ENCODE measurements at places on chromosomes 5 and 9.

- no peak for DNase-seq
These were observed 27.2 kb downstream of the GCNT1 start for GRCh38 chr9:76486151-76486550.

GRCh38 chr9:99294850-99295461 is 72.9 kb downstream of the SEC61B start:
- DNase-seq, result no peak

- no peak for DNase-seq
These were observed 382.2 kb downstream of the ICE1 start for GRCh38 chr5:5804478-5805233.

DNA sequence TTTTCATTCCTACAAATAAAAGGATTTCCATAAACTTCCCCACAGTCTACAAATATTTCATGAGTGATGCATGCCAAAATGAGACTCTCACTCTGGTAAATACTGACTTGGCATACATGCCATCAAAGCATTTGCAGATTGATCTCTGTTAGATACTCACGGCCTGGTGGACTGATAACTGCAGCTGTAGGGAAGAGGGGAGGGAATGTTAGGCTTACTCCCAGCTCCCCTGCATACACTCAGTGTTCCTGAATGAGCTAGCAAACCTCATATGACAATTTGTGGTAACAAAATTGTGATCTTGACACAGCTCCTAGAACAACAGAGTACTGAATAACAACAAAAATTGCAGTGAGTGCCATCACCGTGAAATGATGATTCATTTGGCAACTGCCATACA is 435.3 kb downstream of the NR2F1-AS1 start:
- DNase-seq, result no peak

DNA sequence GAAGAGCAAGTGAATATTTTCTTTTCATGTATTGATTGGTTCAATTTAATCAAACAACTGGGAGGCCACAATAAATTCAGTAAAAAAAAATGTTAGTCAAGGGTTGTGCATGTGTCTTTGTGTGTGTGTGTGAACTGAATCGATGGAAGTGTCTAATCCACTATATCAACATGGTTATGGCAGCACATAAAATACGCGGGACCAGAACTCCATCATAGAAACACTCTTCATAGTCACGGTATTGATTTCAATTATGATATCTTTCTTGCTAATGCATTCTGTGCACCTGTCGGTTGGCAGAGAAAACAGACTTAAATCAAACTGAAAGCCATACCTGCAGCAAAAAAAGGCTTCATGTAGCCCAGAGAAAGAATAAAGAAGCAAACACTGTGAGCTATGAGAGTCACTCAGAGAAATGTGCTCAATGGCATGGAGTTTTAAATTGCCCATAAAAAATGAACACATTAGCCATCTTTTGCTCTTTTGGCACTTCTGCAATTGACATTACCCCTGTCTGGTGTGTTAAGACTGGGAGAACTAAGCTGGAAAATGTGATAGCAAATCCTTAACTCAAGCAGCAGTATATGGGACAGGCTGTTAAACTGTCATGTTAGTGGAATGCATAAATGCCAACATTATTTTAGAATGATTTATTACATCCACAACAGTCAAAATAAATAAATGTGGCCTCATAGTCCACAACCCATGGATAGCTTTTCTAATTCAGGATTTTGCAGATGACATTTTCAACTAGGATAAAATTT is 642.4 kb upstream of the C9orf72 start:
- no peak for DNase-seq

DNA sequence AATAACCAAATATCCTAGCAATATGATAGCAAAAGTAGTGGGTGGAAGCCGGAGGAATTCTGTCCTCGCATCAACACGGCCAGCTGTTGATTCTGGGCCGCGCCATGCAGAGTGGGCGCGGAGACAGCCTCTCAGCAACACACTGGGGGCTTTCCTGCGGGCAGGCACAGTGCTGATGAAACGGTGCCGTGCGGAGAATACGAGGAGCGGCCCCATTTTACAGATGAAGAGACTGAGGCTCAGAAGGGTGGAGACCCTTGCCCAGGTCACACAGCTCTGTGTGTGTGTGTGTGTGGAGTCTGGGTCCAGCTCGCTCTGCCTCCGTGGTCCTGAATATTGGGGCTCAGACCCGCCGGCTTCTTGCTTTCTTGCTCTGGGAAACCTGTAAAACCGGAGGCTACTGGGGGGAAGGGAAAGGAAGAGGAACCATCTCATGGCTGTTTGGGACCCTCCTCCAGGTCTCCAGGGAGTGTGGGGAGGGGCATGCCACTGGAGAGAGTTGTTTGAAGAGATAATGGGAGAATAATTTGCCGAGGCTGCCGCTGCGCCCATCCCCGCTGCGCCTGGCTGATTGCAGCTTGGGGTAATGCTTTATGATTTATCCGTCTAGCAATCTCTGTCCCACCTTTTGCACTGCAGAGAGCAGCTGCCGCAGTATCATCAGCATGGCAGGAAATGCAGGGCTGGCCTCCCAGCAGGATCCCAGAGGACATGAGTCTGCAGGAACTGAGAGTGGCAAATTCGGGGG is 36.6 kb downstream of the NCS1 start:
- no peak for DNase-seq

GRCh38 chr5:132505641-132506040 is 15.1 kb upstream of the IRF1 start:
- no peak for DNase-seq

GRCh38 chr9:105187781-105188180 is 56.7 kb upstream of the SLC44A1 start:
- DNase-seq, result no peak

DNA sequence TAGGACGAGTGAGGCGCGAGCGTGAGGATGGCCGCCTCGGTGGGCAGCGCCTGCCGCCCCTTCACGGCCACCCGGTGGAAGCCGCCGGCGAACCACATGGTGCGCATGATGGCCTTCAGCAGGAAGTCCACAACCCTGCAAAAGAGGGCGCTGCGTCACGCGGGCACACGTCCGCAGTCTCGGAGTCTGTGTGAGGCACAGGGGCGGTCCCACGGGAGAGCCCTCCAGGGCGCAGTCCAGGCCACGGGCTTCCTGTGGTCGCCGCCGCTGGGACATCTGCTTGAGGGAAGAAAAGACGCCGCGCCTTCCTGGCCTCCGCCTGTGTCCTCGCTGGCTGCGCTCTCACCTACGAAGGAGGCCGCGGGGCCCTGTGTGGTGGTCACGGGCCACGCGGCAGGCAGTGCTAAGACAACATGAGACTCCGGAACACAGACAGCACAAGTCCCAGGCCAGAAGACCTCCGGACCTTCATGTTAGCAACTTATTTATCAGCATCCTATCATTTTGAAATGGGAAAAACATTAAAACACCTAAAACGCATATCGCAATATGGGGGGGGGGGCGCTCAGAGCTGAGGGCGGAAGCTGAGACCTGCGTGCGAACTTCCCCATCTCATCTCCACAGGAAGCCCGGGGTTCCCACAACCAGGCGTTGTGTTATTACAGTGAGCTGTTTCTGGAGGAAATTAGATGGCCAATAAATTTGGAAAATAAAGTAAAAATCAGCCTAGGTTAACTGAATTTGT is 28.8 kb downstream of the LPCAT1 start:
- no peak for DNase-seq

GRCh38 chr5:180598316-180598701 is 7.0 kb upstream of the SCGB3A1 start:
- DNase-seq, result no peak

DNA sequence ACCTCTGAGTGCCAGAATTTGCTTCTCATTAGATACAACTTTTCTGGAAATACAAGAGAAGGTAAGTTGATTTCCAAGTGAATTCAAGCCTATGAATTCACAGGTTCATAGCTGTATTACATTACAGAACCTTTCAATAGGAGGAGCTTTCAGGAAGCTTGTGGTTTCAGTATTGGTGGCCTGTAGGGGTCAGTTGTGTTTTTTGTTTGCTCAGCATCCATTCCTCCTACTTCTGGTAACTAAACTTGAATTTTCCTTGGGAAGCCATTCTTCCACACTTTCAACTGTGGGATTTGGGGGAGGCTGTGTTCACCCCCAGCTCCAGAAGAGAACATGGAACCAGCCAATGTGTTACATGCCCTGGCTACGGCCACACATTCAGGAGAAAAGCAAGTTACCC is 5.6 kb upstream of the CYSTM1 start:
- DNase-seq, result no peak

DNA sequence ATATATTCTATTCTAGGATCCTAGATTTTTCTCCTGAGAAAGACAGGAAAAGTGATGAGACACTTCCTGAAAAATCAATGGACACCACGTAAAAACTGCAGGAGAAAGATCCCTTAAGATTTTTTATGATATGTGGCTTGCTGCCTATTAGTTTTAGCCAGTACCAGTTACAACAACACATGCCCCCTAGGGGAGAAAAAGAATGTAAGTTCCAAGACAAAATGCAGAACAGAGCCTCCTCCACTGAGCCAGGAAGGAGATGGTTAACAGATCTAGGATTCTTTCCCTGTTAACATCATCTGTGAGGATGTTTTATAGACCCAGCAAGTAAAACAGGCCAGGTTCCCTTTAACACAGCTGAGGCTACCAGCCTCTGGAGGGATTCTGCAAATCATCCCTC is 574.7 kb downstream of the TLE4 start:
- DNase-seq, result no peak

DNA sequence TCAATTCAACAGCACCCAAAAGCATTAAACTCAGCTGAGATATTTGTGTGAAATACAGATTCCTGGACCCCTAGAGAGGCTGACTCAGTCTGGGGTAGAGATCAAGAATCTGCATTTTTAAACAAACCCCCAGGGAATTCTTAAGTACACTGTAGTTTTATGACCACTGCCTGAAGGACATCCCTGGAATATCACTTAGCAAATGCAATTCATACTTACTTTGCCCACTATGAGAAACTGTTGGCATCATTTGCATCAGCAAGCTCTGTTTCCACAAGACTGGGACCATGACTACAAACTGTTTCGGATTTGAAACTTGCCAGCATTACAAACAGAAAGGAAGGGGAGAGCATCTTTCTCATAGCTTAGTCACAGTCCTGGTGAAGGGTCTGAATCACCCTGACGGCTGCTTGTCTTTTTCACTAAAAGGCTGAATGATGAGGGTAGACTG is 63.7 kb downstream of the MLLT3 start:
- DNase-seq, result no peak

DNA sequence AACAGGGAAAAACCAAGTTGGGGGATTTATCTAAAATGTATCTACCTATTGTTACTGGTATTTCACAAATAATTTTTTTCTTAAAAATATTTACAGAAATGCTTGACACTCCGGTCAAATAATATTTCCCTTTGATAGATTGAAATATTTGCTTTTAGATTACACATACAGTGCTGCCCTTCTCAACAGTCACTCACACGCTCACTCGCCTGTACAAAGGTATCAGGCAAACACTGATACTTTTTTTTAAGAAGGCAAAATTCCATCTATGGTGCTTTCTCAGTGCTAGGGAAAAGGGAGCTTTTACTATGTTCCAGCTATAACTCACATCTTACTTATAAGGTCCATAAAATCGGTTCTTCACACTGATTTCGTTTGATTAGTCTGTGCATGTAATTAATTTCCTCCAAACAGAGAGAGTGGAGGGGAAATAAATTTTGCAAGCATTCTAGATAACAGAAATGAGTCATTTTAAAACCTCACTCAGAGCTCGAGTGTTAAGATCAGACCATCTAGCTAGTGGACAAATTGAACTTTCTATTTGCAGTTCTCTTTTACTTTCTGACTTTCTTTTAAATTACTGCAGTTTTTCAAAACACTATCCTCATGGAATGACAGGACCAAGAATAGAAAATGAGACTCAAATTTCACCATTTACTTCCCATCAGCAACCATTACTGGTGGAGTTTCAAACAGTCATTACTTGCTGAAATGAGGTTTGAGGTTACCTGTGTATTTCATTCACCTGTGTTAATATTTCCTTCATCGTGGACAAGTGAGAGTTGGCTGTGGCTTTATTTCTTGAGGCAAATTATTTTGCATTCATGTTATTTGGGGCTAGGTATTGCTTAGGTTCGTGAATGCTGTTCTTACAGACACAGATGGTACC is 273.2 kb downstream of the RAB3C start:
- no peak for DNase-seq

- no peak for DNase-seq
These were observed 154.6 kb downstream of the COL23A1 start for GRCh38 chr5:178435321-178436238.

DNA sequence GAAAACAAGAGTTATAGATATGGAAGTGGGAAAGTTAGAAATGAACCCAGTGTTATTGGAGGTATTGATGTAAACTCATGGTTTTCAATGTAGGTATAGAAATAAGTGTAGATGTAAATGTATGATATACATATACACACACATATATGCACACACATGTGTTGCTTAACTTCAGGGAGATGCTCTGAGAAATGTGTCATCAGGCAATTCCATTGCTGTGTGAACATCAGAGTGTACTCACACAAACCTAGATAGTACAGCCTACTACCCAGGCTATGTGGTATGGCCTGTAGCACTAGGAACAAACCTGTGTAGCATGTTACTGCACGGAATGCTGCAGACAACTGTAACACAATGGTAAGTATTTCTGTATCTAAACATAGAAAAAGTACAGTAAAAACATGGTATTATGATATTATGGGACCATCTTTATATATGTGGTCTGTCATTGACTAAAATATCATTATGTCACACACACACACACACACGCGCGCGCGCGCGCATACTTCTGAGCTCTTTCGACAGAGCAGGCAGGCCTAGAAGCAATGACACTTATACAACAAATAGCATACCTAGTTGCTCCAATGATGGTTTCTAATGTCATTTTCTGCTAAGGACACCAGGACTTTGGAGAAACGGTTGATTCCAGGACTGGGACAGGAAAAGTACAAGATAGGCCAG is 86.6 kb downstream of the MACROH2A1 start:
- DNase-seq, result no peak

GRCh38 chr9:110555551-110556331 is 23.8 kb downstream of the SVEP1 start:
- peak; percentile 67 for DNase-seq

DNA sequence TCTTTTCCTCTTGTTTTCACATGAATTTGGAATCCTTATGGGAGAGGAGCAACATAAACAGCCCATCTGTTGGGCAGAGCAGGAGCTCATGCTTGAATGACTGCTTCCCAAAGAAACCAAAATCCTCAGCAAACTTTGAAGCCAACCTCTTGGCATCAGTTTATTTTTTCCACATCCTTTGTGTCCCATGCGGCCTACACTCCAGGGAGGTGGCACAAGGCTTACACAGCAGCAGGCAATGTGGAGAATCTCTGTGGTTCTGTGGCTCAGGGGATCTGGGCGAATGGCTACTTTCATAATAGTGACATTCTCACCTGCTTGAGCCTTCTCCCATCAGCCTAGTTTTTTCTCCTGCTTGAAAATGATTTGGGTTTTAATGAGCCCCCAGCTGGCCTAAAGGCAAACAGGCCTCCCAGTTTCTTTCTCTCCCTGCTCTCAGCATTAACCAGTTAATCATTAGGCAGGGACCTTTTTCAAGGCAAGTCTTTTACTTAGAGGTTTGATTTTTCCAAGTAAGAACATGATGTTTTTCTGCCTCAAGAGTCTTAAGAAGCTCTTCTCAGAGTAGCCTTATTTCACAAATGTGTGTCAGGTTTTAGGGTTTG is 370.3 kb downstream of the ARHGEF28 start:
- DNase-seq, result peak; percentile 28

GRCh38 chr5:76413746-76414145 is 10.7 kb downstream of the IQGAP2 start:
- DNase-seq, result no peak

- no peak for DNase-seq
These were observed 167.7 kb upstream of the MPDZ start for GRCh38 chr9:13446938-13447842.

Measured in renal cortex interstitium (tissue), 15 donors.